ENCODE measurements at places on chromosomes 4 and X. TPM values are rescaled to one million over a fixed set of nuclear protein-coding genes. Genes with fewer than 3 reads are reported as not detected.

DNA sequence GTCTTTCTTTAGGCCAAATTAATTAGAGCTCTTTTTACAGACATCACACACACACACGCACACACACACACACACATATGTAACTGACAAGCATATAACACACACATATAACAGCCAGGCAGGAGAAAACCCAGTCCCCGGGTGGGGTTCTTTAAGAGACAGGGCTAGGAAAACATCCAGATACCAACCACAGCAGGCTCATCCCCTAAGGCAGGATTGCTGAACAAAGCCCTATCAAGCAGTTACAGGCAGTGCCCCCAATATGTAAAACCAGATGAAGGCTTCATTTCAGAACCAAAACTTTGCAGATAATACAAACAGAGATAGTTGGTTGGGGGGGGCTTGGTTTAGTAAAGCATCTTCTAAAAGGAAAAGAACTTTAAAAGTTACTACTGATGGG lies 18.0 kb upstream of the FAM47E start:
- DNase-seq: no peak

- DNase-seq: peak; percentile 23
Observed at GRCh38 chrX:145405012-145405411, 157.7 kb downstream of the SPANXN1 start.

DNA sequence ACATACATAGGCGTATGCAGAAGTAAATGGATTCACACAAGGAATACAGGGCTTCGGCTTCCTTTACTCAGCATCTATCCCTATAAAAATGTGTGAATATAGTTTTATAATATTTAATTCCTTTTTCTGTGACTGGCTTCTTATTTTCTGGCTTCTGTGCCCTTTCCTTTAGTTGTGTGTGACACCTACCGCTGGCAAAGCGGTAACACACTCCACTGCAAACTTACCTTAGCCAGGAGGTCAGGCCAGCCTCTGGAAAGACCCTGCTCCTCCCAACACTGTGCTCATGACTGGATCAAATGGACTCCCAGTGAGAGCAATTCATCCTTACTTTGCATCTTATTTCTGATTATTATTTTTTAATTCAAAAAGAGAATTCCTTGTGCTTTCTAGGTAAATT lies 244.2 kb downstream of the ANK2 start:
- peak; percentile 84 for DNase-seq

- no peak for DNase-seq
Observed at GRCh38 chr4:150032541-150032940, 45.7 kb upstream of the DCLK2 start.

DNA sequence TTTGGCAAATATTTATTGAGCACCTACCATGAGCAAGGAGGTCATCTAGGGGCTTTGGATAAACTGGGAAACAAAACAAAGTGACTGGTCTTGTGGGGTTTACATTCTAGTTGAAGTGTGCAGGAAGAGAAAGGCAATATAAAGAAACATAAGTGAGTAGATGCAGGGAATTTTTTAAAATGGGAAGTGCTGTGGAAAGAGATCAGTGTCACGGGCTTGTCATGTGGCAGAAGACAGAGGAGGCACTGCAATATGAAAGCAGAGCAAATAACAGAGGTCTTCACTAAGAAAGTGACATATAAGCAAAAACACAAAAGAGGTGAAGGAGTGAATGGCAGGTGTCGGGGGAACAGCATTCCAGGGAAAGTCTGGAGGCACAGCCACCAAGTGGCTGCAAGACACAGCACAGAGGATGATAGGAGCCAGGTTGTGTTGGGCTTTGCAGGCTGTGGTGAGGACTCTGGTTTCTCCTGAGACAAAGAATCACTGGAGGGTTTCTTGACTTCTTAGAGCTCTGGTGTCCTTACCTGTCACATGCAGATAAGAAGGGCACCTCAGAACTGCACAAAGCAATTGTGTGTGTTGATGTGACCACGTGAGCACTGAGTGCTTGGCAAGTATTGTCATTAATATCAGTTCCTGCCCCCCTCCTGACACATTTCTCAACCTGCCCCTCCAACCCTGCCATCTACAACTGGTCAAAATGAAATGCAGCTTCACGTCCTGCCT lies 143.5 kb downstream of the TSPAN5 start:
- no peak for DNase-seq

DNA sequence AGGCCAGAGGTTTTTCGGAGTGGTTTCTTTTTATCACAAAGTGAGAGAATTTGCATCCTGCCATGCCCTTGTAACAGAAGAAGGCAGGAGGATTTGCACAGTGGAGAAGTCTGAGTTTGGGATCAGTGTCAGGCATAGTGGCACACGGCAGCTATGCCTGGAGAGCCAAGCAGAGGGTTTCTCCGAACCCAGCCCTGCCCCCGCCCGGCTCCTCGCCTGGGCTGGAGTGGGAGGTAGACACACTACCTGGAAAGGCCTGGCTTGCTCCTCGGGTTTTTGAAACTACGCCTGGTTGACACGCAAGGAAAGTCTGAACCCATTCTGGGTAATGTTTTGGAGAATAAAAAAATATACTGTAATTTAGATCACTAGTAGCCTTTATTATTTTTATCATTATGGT lies 1653.6 kb upstream of the TENM3 start:
- DNase-seq: no peak

GRCh38 chr4:133812954-133813353 lies 388.6 kb downstream of the PABPC4L start:
- DNase-seq: no peak

GRCh38 chr4:8010618-8011017 lies 71.0 kb upstream of the AFAP1 start:
- peak; percentile 90 for DNase-seq

DNA sequence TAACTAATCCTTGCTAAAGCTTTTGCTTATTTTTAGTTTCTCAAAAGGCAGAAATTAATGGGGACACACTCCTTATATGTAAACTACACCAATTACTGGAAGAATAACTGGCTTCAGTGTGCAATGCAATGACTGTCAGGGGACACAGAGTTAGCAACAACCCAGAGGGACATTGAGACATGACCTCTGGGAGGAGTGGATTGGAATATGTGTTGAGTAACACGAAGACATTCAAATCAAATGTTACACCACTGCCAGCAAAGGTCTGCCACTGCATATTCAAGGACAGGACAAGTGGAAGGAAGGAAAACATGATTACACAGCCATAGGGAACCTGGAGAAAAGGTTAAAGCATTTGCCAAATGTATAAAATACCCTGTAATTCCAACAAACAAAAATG lies 240.1 kb upstream of the FSTL5 start:
- no peak for DNase-seq

DNA sequence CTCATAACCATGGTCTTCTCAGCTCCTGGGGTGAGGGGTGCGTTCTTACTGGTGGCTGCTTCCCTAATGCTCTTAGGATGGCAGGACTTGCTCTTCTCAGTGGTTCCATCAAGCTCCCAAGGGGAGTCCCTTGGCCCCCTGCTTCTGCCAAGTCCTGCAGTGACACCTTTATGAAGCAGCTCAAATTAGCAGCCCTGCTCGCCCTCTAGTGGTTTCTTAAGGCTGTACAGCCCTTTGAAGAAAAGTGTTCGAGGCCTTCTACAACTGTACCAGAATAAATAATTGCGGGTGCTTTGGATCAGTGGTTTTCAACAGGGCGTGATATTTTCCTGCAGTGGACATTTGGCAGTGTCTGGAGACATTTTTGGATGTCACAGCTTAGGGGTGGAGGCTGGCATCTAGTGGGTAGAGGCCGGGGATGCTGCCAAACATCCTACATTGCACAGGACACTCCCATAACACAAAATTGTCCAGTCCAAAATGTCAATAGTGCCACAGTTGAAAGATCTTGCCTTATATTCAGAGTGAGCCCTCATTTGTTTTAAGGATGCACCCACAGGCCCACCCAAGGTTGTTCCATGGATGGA lies 204.7 kb upstream of the S100G start:
- peak; percentile 22 for DNase-seq

GRCh38 chr4:108717386-108717785 lies 45.5 kb downstream of the ETNPPL start:
- no peak for DNase-seq

- no peak for DNase-seq
Observed at GRCh38 chr4:95478679-95479078, 70.1 kb downstream of the UNC5C start.

- DNase-seq: no peak
Observed at GRCh38 chrX:47597222-47597621, 15.0 kb downstream of the TIMP1 start.

- no peak for DNase-seq
Observed at GRCh38 chr4:108210989-108211835, 42.5 kb upstream of the LEF1 start.

DNA sequence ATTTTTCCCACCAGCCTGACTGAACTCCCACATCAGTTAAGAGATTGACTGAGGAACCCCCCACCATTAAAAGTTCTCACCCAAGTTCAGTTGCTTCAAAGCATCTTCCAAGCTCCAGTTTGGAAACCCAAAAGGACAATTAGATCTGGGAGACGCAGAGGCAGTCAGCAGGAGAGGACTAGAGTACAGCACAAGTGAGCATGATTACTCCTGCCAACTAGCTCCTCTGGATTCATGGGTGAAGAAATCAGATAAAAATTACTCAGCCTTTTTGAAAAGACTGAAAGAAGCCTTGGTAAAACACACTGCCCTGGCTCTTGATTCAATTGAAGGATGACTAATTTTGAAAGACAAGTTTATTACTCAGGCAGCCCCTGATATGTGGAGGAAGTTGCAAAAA lies 297.5 kb downstream of the ADAM29 start:
- DNase-seq: no peak

DNA sequence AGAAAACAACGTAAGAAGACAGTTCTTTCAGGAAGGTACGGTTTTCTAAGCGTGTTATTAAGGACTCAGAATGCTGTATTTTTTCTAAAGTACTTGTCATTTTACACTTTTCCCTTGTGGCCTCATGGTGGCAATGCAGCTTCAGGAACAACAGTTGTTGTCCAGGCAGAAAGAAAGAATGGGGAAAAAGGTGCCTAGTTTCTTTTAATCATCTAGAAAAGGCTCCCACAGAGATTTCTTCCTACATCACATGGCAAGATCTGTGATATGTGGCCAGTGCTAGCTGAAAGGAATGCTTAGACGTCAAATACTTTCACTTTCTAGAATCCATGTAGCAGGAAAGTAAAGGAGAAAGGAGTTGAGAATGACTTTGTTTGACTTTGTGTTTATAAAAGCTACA lies 49.0 kb upstream of the TRAM1L1 start:
- peak; percentile 47 for DNase-seq

DNA sequence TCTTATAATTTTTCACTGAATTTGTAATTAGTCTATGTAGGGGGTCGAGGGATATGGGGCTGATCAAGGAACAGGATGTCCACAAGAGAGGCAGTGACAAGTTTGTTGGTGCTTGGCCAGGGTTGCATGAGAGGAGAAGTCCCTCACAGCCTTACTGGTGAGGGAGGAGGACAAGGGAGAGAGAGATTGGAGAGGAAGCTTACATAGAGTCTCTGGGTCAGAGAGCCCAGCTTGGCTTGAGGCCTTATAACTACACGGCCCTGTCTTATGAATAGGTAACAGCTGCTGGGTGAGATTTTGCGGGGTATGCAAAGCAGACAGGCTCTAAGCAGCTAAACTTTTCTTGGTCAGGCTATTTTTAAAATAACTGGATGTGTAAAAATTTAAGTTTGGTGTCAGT lies 37.9 kb upstream of the OTUD4 start:
- peak; percentile 58 for DNase-seq

DNA sequence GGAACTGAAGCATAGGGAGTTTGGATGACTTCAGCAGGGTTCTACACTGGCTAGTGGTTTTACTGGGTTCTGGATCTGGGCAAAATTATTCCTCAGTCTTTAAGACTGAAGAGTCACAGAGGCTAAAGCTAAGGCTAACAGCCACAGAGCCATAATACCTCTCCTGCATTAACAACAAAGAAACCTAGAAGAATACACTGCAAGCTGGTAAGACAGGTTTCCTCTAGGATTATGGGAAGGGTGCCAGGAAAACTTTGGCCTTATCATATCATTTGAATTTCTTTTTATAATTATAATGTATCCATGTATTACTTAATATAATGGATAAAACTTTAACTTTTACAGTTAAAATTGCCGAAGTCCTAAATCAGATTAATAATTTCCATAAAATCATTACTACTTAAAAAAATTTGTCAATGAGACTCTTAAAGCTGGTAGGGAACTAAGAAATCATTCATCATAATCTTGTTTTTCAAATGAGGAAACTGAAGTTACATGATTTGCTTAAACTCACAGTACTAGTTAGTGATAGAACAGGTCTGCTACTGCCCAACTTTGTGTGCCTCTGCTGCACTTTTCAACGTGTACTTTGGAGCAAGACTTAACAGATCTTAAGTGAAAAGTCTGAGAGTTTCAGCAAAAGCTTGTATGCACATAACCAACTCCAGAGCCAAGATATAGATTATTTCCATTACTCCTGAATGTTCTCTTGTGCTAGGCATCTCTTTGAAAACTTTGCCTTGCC lies 24.2 kb upstream of the PGRMC2 start:
- DNase-seq: no peak

DNA sequence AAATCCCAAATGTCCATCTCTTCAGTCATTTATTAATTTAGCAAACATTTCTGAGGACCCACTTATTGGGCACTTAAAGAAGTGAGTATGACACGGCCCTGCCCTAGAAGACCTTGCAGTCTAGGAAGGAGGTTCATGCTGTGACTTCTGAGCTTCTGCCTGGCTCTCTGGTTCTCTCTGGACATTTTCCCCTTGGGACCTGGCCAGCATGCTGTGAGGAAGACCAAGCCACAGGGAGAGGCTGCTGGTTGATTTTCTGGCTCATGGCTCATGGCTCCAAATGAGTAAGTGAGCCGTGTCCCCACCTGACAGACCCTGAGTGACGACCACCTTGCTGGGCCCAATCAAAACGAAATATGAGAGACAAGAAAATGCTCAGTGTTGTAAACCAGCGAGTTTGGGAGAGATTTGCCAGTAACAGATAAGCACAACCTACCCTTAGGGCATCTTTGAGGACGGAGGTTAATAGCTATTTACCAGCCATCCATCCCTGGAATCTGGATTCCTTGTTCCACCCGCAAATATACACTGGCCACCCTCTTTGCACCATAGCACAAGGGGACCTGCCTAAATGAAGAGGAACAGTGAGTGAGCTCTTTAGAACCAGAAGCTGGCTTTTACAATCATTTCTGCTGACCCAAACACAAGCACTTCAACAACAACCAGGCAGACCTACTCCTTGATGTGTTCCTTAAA lies 876 bp downstream of the MPP1 start:
- no peak for DNase-seq

ABCD1 gene
- total RNA-seq: 7.2 TPM

POLN gene
- total RNA-seq: 3.4 TPM

SSR4 gene
- 188 TPM for total RNA-seq

GAGE13 gene
- total RNA-seq: not detected

EPHA5 gene
- 0.66 TPM for total RNA-seq

Data from muscle of leg (tissue), 16 donors.